Smooth muscle cell of the coronary artery (primary cell): ENCODE measurements at places on chromosomes 5 and 9. TPM values are rescaled to one million over a fixed set of nuclear protein-coding genes. Genes with fewer than 3 reads are reported as not detected.

CD180 gene
- total RNA-seq: not detected in 2 replicates

C9 gene
- total RNA-seq: 1.4 TPM in 1 of 2 replicates, not detected in the other

RRAGA gene
- 60.4 and 61.4 TPM in 2 replicates for total RNA-seq

CDKN2B gene
- 11.2 and 60.2 TPM in 2 replicates for total RNA-seq

TTC1 gene
- 17.1 and 38.6 TPM in 2 replicates for total RNA-seq

SCGB3A2 gene
- 0.15 TPM in 1 of 2 replicates, not detected in the other for total RNA-seq

MARCHF11 gene
- total RNA-seq: not detected in 2 replicates

EPB41L4B gene
- 0.12 and 1.7 TPM in 2 replicates for total RNA-seq
